NCI-H774 (cell line): ENCODE measurements at places on chromosomes 6 and 20.
A peak's percentile ranks its signal among the peaks of the same experiment; 100 is the strongest.

GRCh38 chr6:166563805-166564204, 22.7 kb downstream of the RAMACL start:
- no peak for DNase-seq

GRCh38 chr6:5292154-5292553, 30.8 kb downstream of the FARS2 start:
- no peak for DNase-seq

DNA sequence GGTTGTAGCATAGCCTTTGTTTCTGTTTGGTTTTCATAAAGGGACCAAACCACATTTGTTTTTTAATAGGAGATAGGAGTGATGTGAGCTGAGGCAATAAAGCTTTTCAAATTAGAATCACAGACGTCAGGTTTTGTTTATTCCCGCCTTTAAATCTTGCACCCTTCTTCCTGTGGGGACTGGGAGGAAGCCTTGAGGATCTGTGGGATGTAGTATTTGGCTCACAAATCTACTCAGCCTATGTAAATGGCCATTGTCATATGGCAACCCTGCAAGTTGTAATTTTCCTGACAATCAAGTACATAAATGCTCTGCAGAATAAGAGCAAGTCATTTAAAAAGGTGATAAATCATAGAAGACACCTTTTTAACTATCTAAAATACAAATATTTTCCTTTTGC, 110.4 kb downstream of the ADGRG6 start:
- DNase-seq, result no peak

- DNase-seq, result no peak
Measured at GRCh38 chr6:149227796-149228195, 89.7 kb upstream of the TAB2 start.

- no peak for DNase-seq
Measured at GRCh38 chr6:10723567-10723881, 654 bp downstream of the TMEM14C start.

DNA sequence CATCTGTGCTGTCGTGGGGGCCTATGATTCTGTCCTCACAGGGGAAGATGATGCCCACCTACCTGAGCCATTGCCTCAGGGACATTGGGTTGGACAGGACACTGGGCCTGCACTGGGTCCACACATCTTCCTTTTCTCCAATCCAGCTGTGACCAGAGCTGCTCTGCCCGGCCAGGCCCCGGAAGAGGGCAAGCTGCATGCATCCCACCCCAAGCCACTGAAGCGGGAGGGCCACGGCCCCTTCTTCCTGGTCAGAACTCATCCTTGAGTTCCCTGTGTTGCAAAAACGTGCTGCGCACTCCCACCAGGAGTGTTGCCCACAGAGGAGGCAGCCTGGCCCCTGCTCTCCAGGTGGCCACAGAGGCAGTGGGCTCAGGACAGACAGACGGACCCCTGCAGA, 38.2 kb downstream of the SPDEF start:
- no peak for DNase-seq

DNA sequence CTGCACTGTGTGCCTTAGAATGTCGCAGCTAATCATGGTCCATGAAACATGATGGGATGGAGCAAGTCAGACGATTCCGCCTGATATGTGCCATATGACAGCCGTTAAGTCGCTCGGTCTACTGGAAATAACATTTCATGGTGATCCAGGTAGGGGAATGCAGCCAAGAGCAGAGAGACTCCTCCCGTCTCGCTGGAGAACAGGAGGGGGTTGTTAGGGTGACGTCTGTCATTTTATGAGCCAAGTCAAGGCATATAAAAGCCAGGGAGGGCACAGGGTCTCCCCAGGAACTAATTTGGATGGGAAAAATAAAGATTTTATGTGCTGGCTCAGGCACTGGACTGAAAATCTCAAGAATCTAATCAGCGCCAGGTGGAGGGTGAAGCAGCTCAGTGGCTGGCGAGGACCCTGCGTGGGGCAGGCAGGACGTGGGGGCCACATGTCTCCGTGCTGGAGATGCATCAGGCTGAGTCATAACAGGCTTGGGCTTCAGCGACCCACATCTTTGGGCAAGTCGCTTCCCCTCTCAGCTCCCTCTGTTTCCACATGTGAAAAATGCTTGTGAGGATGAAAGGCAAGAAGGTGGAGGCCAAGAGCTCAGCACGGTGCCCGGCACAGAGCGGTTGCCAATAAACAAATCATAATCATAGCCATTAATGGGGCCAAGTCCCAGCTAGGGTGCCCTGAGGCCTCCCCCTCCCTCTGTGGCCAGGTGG, 234.6 kb downstream of the ANKRD60 start:
- DNase-seq, result no peak

DNA sequence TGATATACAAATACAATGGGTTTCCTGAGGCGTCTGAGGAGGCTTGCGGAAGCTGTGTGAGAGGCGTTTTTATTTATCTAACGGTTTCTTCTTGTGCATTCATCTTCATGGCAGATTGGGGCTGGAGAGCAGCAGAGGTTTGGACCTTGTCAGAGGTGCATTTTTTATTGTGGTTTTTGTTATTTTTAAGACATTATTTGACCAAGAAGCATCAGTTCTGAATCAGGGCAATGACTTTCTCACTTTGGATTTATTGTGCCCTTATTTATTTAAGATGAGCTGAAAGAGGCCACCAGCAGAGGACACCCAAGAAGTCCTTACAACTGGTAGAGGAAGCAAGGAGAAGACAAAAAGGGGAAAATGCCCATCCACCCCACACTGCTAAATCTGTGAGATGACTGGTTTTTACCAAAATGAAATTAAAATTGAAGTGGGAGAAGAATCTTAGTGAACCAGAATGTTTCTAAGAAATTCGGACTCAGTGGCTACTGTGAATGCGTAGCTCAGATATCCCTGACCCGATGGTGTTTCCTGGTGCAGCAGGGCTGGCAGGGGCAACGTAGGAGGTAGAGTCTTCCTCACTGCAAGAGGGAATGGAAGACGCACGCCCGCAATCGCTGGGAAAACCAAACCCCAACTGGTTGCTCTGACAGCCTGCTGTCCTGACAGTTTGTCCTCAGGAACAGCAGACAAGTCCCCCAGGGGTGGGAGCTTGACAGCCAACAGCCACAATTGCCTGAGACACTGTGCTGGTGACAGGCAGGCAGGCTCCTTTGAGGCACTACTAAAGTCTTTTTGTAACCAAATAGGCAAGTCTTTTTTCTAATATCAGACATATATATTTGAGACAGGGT, 14.2 kb downstream of the PRR18 start:
- no peak for DNase-seq

GRCh38 chr6:50791900-50792508, 26.7 kb upstream of the TFAP2B start:
- peak; percentile 20 for DNase-seq

DNA sequence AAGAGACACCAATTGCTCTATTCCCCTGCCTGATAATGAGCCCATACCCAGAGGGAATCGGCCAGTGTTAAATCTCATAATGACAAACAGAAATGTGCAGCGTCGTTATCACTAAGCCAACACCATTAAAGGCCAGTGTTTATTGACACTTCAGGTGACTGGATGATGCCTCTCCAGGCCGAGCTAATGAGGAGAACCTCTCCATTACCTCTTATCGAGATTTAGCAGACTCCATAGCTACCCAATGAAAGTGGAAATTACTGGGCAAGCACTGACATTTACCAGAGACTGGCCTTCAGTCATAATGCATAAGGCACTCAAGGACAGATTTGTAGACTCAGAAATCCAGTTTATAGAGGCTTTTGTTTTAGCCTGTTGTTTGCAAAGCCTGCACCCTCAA, 669.5 kb downstream of the MAFB start:
- peak; percentile 66 for DNase-seq

GRCh38 chr20:38286586-38287531, 17.1 kb upstream of the BPI start:
- DNase-seq, result no peak

GRCh38 chr6:170124836-170125235, 166.0 kb downstream of the DLL1 start:
- no peak for DNase-seq

GRCh38 chr6:21138336-21139069, 455.0 kb upstream of the SOX4 start:
- DNase-seq, result no peak

DNA sequence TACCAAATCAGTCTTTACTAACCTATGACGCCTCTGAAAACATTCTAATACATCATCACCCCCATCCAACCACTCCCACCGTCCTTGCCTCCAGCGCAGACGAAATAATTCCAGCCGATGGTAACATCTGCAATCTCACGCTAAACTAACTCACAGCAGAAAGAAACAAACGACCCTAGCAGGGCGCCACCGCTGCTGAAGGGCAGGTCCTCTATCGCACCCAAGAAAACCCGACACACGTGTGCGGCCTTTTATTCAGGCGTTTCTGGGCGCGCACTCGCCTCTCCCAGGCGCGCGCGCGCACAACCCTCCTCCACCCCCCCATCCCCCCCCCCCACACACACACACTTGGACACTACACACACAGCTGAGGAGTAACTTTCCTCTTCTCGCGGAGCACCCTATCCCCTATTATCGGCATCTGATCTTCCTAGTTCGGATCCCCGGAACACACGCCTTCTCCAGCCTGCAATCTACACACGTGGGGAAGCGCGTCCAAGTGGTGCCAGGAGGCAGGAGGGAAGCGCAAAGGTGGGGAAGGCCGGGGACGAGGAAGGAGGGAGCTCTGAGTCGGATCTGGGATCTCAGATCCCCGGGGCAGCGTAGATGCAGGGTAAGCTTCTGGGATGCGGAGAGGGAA, 1.4 kb downstream of the GFOD1 start:
- DNase-seq, result peak; percentile 5

DNA sequence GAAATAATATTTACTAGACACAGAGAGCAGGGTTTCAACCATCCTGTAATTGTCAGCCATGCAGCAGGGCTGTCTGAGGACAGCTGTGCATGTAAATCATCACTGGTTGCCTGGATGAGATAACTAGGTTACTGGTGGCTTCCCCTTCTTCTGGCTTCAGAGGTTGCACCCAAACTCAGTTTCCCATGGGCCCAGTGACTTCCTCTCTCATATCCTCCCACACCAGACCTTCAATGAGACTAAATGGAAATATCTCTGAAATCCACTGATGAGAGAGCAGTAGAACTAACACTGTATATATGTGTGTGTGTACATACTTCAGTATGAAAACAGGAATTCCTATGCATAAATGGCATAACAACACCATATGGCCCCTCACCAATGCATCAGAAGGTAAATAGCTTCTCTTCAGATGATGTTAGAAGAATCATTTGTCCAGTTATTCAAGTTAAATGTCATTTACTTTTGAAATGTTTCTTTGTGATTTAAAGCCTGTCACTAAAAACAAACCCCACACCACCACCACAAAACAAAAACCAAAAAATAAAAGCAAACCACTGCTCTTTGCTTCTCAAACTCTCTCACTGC, 51.0 kb upstream of the IL20RA start:
- DNase-seq, result no peak

DNA sequence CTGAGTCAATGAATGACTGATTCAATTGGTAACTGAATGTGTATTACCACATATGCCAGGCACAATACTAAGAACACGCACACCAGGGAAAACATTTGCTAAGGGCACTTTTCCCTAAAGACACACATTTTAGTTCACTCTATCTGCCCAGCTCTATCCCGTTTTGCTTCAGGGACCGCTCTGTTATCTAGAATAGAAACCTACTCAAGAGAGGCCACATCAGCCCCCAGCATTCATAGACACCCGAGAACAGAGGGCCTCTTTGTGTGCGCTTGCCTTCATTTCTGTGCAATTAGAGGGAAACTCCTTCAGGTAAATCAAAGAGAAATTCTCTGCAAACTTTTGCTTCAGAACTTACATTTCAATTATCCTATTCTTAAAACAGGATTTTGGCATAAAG, 50.3 kb downstream of the DZANK1 start:
- DNase-seq, result no peak

GRCh38 chr20:17518339-17519052, 12.7 kb downstream of the BFSP1 start:
- no peak for DNase-seq

DNA sequence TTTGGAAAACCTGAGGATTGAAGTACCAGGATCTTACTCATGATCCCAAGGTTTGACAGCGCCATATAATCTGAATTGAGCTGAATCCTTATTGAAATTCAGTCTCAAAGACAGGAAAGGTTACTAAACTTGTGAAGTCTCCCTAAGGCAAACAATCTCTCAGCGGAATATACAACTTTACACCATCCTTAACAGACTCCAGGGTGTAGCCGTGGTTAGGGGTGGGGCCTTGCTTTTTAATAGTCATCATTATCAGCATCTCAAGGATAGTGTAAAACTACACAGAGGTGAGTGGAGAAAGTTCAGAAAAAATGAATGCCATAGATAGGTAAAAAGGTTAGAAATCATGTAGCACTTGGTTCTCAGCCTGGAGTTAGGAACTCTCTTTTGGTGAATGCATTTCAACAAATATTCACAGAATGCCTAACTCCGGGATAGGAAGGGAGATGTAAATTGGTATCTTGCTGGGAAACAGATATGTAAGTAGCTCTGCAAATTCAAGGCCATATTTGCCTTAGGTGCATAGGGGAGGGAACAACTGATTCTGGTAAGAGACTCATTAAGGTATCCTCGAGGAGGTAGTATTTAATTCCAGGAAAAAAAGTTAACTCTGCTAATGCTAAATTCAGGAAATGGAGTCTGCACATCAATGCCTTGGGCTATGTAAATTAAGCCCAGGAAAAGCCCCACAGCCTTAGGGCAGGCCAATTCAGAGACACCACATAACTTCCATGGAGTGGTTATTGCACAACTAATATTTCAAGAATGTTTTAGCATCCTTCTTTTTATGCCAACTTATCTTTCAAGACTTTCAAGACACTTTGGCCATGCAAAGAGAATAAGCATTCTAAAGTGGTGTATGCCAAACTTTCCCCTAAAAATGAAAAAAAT, 61.6 kb downstream of the SNAP25 start:
- DNase-seq, result no peak

- no peak for DNase-seq
Measured at GRCh38 chr6:18327626-18328025, 59.5 kb upstream of the RNF144B start.

- no peak for DNase-seq
Measured at GRCh38 chr20:50610212-50610718, 81.1 kb downstream of the RIPOR3 start.

DNA sequence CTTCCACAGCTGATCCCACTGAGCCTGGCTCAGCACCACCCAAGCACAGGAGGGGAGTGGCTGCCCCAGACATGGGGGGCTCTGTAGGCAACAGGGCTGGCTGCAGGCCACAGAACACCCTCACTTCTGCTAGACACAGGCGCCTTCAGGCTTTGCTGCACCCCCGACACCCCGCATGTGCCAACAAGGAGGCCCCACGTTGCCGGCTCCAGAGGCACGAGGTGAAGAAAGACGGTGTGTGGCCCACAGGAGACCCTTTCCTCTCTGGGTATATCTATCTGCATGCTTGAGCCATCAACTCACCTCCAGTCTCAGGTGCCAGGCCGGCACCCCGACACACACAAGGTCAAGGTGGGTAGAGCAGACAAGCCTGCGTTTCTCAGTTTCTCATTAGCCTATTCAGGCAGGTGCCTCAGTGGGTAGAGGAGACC, 158.3 kb downstream of the DLL1 start:
- no peak for DNase-seq

DNA sequence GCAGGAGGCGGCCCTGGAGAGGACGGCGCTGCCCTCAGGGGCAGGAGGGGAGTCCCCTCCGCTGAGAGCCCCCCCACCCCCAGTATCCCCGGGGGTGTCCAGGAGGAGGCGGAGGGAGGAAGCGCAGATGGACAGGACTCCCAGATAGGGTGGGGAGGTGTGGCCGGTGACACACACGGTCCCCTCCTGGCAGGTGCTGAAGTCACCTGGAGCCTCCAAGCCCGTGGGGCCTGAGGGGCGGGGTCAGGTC, 1.4 kb downstream of the STMN3 start:
- DNase-seq, result no peak

- DNase-seq, result no peak
Measured at GRCh38 chr20:14062786-14063185, 67.5 kb downstream of the MACROD2 start.

GRCh38 chr6:74289884-74290283, 593.9 kb downstream of the CD109 start:
- DNase-seq, result no peak
